NCI-H2081 (cell line): ENCODE measurements at places on chromosomes 2 and 18.

DNA sequence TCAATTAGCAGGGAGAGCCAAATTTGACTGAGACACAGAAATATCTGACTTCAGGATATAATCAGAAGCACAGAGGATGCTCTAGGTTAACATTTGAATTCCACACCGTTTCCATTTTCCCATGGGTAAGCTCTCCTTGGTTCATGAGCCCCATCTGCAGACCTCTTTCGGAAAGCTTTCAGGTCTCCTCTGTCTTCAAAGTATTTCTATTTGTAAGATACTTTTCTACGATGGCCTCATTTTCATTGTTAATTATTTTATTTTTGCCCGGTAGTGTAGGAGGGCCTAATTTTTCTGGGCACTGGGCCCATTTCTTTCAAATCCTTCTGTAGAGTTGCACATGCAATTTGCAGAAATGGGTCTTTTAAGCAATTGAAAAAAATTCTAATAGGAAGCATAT is 53.8 kb downstream of the LRPPRC start:
- peak; percentile 18 for DNase-seq

GRCh38 chr18:66752733-66753132 is 148.8 kb upstream of the CDH19 start:
- DNase-seq: no peak

DNA sequence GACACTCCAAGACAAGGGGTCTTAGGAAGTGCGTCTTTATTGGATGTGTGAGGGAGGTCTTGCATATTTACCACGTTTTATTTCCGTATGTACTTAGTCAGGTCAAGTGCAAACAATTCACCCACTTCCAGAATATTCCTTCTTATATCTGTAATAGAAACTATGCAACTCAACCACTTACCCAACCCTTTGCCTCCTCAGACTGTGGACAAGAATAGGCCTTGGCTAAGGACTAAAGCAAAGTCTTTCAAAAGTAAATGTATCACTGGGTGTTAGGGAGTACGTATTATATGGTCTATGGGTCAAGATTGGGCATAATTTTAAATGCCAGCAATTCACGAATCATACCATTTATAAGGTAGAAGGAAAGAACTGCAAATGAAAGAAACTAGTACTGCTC is 484.8 kb downstream of the MBD2 start:
- no peak for DNase-seq

- no peak for DNase-seq
Measured at GRCh38 chr18:49444581-49444980, 15.9 kb downstream of the DYM start.

- no peak for DNase-seq
Measured at GRCh38 chr2:151860210-151860609, 32.0 kb upstream of the ARL5A start.

DNA sequence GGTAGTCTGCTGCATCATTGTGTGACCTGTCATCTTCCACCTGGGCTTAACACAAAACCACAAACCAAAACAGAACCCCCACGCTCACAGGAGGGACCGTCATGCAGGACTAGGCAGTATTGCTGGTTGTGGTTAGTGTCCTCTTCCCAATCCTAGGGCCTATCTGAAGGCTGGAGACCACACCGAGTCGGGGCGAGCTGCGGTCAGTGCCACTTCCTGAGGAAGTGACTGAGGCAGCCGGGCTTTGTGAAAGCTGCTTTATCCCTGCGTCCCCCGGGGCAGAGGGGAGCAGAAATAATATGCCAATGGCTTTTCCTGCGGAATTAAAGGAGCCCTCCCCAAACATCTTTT is 22.9 kb downstream of the ZNF532 start:
- DNase-seq: no peak

- DNase-seq: no peak
Measured at GRCh38 chr2:181902625-181903024, 11.1 kb downstream of the ITPRID2 start.

GRCh38 chr18:8806798-8807487 is 101.6 kb downstream of the MTCL1 start:
- no peak for DNase-seq

- no peak for DNase-seq
Measured at GRCh38 chr2:79087785-79088364, at the start of gene REG1B. Gene REG1B, minus strand, starts transcription at chr2:79087993. Its CDS starts 381 bp downstream, at chr2:79087612.

DNA sequence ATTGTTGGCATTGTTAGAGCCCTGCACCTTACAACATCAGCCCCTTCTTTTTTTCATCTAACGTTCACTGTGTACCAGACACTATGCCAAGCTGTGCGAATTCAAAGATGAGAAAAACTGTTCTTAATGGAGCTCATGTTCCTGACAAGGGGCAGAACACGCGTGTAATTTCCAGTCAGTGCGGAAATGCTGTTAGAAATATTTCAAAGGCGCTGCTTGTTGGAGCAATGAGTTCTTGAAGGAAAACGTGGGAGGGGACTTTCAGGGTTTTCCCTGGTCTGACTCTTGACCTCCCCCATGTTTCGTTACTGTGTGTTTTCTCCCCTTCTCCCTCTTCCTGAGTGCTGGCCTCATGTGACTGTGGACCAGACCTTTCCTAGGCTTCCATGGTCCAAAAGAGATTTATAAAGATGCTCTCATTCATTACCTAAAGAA is 1.5 kb downstream of the MTHFD2 start:
- no peak for DNase-seq

- no peak for DNase-seq
Measured at GRCh38 chr18:23276451-23276850, 141.2 kb downstream of the CABLES1 start.

DNA sequence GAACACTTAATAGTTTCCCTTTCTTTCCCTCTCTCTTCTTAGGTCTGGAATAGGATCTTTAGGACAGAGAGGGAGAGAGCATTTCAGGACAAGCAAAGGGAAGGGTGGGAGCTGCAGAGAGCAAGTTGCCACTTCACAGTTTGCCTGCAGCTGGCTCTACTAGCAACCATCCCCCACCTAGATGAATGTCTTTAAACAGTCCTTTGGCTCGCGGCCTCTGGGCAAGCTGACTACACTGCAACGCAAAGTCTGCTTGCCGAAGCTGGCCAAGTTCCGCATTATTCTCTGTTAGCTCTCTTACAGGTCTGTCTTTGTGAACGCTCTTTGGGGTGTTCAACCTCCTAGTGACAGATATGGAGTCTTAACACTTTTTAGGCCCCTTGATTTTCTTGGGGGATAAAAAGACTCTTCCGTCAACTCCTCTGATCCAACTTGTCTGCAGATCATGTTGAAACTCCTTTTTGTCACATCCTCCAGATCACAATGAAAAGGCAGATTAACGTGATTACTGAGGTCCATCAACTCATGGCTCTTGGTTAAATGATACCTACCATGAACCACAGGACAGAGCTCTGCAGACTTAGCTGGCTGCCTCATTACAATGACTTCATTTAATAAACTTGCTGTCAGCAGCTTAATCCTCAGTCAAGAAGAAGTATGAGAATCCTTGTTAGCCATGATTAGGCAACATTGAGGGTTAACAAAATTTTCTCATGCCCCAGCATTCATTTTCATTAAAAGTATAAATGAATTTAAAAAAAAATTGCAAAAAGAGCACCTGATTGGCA is 74.6 kb downstream of the SLC4A3 start:
- no peak for DNase-seq

DNA sequence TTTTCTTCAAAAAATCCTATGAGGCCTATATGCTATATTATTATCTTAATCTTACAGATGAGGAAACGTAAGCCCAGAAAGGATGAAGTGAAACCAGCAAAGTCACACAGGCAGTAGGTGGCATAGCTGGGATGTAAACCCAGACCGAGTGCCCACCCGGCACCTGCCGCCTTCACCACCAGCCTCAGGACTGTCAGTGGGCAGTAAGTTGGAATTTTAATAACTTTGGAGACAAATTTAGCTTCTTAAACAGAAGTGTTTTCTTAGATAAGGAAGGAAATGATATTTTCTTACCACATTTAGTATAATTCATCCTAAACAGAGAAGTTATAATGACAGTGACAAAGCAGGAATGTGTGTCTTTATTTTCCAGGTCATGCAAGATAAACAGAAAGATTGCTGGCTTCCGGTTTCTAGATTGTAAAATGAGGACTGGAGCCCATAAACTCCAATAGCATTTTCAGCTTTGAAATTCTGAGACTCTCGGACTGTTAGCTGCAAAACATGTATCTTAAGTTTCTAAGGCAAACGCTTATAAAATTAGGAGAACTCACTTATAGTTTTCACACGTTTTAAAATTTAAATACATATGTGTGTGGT is 59.3 kb downstream of the CD8B2 start:
- no peak for DNase-seq

DNA sequence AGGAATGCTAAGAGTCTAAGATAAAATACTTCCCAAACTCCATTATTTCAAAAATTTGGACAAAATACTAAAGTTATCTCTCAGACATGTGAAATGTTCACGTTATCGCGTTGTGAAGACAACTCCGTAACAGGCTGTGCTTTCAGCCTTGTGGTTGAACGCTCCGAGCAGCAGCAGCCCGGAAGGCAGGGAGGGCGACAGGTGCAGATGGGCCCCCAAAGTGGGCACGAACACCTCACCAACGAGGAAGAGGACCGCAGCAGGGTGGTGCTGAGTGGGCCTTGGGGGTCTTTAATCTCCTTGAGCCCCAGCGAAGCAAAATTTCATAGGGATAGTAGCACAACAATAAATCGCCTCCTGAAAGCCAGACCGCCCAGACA is 1.0 kb upstream of the FAM110C start:
- DNase-seq: no peak

DNA sequence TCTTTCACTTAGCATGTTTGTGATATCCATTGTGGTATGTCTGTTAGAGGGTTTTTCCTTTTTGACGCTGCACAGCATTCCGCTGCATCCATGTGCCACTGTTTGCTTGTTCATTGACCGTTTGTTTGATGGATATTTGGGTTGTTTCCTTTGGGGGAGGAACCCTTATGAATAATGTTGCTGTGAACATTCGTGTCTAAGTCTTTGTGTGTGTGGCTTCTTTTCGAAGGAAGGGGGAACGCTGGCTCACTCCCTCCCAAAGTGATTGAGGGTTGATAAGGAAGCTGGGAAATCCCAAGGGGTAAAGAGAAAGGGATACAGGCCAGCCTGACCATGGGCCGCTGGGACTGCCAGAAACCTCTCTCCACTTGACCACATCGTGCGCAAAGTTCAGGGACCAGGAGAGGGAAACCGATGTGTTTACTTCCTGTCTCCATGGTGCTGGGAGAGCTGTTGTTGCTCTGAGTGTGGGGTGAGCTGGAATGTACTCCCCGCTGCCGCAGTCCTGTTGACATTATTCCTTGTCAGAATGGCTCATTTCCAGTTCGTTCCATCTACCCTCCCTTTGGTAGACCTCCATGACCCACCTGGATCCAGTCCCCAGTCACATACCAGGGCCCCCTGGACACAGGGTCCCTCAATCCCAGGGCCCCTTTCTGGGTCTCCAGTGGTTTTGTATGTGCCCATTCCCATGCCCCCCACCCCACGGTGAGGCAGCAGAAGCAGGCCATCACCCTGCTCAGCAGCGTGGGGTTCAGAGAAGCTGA is 39.6 kb downstream of the HS1BP3 start:
- no peak for DNase-seq

- no peak for DNase-seq
Measured at GRCh38 chr2:179031731-179032408, 18.1 kb downstream of the CCDC141 start.

GRCh38 chr18:48514786-48515185 is 24.0 kb upstream of the CTIF start:
- peak; percentile 15 for DNase-seq

DNA sequence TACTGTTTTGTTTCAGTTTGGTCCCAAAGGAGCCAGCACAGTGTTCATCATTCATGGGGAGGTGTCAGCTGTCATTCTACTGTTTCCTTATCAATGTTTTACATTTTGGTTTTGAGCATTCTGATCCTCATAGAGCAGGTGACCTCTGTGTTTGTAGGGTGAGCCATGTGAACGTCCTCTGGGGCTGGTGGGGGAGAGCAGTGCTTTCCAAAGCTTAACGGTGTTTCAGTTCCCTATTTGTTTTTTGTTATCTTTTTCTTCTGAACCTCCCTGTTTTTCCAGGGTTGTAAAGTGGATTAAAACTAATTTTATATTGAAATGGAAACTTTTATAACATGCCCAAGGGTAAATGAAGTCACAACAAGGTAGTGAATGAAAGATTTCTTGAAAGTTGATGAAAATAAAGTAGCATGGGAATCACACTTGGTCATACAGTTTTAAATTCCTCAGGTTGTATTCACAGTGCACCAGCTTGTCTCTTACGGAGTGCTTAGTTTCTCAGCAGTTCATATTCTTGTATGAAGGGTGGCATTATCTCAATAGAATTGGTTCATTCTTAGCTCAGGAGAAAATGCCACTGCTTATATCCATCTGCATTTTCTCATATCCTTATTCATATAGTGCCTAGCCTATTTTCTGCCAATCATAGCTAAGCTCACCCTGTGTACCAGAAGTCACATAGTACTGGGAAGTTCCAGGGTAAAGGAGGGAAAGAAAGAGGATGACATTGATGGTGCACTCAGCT is 54.5 kb downstream of the MAP4K4 start:
- no peak for DNase-seq

DNA sequence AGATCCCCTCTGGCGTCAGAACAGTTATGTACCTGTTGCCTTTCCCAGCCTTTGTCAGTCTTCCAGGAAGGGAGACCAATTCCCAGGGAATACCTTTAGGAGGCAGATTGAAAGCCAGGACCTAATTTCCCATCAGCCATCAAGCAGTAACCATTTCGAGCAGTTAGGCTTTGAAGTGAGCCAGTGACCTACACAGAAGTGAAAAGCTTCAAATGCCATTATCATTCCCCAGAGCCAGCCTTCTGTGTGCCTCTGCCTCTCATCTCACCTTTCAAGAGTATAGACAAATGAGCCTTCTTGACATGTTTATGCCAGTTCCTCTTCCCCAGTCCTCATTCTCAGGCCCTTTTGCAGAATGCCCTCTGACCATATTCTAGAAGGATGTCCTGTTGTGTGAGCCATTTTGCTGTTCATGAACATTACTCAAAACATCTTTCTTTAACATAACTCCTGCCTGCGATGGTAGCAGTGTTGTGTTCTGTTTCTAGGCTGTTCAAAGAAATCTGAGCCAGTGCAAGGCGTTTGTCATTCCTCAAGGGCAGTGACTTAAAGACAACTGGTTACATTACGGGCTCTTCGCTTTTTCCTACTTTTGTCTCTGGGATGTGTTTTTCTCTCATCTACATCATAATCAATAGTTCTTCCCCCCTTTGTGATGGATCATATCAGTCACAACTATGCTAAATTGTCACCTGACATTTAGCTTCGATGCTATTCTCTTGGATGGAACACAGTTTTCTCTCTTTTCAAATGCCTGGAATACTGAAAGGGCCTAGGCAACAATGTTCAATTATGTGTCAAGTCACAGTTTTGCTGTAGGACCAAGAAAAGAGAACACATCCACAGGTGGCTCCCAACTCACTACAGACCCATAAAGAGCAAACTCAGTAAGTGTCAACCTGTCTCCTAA is 138.6 kb downstream of the ALK start:
- DNase-seq: no peak

- DNase-seq: no peak
Measured at GRCh38 chr18:45891806-45892205, 66.3 kb downstream of the SIGLEC15 start.

DNA sequence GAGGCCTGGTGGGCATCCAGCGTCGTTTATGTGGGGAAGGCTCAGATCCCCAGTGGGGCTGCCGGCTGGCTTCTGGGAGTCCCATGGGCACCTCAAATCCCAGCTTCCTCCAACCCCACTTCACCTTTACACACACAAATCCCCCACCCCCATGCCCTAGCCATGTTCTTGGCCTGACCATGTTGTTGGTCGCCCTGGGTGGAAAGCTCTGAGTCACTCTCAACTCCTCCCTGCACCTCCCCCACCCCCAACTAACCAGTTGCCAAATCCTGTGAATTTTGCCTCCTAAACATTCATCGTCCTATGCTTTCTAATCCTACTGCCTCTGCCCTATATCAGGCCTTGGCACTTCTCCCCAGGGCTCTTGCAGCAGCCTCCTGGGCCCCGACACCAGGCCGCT is 6.4 kb downstream of the TNS1 start:
- DNase-seq: no peak

- no peak for DNase-seq
Measured at GRCh38 chr2:112062894-112063293, 7.8 kb downstream of the TMEM87B start.
